Activated CD8-positive, alpha-beta memory T cell treated with anti-CD3 and anti-CD28 coated beads, Interleukin-2, amount 10 ng/mL, durations not matched to agents 7 days and 5 days (primary cell): ENCODE measurements at places on chromosomes 16 and 17. TPM values are rescaled to one million over a fixed set of nuclear protein-coding genes. Genes with fewer than 3 reads are reported as not detected.

DNA sequence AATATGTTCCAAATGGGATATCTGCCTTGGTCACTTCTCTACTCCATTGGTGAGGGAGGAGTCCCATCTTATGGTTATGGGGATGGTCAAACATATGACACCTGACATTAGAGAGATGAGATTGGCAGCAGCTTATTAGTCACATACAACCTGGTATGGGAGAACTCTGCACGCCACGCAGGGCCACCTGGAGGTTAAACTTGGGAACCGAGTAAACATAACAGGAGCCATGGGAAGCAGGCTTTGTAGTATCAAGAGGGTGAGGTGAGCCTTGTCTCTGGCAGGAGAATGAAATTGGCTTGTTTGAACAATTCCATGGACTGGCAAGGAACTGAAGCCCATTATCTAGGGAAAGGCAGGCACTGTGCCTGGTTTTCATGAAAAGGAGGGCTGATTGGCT, 238.7 kb upstream of the ELAC2 start:
- H3K4me3 ChIP-seq: no peak overlapping the region
- DNase-seq: no peak
- H3K27ac ChIP-seq: no peak overlapping the region
- no peaks in the 10 kb centered on the region for H3K27me3 ChIP-seq

The CACNG3 gene
- not detected for total RNA-seq

The CDRT15L2 gene
- total RNA-seq: not detected

GRCh38 chr16:50642349-50642748, 38.8 kb downstream of the SNX20 start:
- no peak overlapping the region for H3K27ac ChIP-seq
- DNase-seq: no peak
- no peak overlapping the region for H3K4me3 ChIP-seq
- H3K27me3 ChIP-seq: no peaks in the 10 kb centered on the region

The WNT3 gene
- not detected for total RNA-seq

GRCh38 chr17:7864995-7865650, 7.3 kb downstream of the CYB5D1 start:
- peaks cover 21% of the 10 kb centered on the region for H3K36me3 ChIP-seq
- no peak for DNase-seq
- peaks cover 29% of the 10 kb centered on the region for H3K4me1 ChIP-seq
- H3K4me3 ChIP-seq: no peak overlapping the region
- H3K27me3 ChIP-seq: no peaks in the 10 kb centered on the region

DNA sequence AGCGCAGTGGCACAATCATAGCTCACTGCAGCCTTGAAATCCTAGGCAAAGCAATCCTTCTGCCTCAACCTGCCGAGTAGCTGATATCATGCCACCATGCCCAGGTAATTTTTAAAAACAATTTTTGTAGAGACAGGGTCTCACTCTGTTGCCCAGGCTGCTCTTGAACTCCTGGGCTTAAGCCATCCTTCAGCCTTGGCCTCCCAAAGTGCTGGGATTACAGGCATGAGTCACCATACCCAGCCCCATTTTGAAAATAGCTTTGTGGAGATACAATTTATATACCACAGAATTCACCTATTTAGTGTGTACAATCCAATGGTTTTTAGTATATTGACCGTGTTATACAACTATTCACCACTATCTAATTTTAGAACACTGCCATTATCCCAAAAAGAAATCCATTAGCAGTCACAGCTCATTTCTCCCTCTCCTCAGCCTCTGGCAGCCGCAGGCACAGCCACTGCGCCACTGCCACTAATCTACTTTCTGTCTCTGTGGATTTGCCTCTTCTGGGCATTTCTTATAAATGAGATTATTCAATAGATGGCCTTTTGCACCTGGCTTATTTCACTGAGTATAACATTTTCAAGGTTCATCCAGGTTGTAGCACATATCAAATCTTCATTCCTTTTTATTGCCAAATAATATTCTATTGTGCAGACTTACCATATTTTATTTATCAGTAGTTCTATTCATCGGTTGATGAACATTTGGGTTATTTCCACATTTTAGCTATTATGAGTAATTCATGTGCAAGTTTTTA, 6.5 kb downstream of the RNF157 start:
- peak overlapping the region; percentile 53 for H3K4me3 ChIP-seq
- H3K4me1 ChIP-seq: peaks cover 70% of the 10 kb centered on the region
- peaks cover 60% of the 10 kb centered on the region for H3K36me3 ChIP-seq
- no peak for DNase-seq
- no peaks in the 10 kb centered on the region for H3K27me3 ChIP-seq

- no peaks in the 10 kb centered on the region for H3K4me1 ChIP-seq
- H3K36me3 ChIP-seq: no peaks in the 10 kb centered on the region
- H3K27me3 ChIP-seq: peaks cover 4% of the 10 kb centered on the region
- no peak for DNase-seq
These were observed 62.8 kb upstream of the SIAH1 start for GRCh38 chr16:48447940-48448536.
